NCI-H526 treated with DMSO at 0.1 percent for 48 hours (cell line): ENCODE measurements at places on chromosomes 3 and 15.

DNA sequence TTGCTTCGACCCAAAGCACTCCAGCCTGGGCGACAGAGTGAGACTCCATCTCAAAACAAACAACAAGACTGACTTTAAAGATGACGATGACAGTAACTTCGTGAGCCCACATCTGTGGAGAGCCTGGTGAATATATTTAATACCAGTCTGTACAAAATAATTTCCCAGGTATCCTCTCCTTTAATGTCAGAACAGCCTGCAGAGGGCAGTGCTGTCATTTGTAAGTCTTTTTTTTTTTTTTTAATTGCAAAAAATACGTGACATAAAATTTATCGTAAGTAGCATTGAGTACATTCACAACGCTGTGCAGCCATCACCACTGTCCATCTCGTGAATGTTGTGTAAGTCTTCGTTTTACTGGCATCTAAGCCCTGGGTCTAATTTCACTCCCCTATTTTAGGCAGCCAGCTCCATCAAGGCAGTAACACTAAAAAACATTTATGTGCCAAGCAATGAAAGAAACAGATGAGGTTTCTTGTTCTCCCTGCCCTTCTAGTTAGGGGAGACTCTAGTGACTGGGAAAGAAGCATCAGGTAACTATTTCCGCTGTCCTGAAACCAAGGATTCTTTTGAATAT lies 1.4 kb downstream of the HTD2 start:
- no peak for DNase-seq

DNA sequence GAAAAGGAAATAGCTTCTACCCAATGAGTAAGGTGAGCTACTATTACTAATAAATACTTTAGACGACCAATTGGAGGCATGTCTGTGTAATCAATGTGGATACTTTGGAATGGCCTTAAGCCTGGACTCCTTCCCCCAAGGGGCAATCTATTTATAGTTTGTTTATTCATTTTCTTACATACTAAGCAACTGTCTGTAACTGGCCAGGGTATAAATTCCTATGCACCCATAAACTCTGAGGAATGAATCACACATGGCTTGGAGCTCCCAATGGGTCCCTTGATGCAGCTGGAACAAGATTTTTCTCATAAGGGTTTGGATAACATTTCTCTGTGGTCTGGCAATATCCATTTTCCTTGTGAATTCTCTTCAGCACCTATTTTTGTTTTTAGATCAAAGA lies 506.8 kb downstream of the EDEM1 start:
- no peak for DNase-seq

DNA sequence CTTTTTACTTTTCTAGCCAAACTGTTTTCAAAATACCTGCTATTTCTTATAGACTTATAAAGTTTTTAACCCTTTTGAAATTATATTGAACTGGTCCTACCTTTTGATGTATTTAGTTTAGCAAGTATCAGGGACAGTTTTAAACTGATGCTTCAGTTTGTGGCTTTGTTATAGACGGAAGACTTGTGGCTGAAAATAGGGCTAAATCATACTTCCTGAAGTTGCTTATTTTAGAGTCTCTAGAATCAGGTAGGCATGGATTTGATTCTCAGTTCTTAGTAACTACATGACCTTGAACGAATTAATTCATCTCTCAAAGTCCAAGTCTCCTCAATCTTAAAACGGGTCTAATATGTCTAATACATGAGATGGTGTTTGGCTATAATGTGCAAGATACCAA lies 322.8 kb downstream of the RAP2B start:
- DNase-seq: no peak

DNA sequence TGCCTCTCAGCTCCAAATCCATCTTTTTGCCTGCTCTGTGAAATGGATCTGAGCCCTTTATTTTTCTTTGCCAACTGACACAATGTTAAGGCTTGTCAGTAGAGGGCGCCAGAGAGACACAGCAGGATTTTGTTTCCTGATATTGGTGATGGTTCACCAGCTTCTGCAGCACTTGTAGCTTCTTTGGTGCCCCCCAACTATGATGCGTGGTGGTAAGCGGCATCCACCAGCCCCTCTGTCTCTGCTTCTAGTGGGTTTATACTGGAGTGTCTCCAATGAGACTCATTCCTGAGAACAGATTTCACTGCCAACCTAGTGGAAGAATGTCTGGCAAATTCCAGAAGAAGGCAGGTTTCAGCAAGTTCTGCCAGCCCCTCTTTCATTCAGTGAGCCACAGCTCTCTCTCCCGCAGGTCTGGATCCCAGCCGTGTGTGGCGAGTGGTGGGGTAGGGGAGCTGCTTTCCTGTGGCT lies 471.9 kb upstream of the FRG2C start:
- DNase-seq: no peak

DNA sequence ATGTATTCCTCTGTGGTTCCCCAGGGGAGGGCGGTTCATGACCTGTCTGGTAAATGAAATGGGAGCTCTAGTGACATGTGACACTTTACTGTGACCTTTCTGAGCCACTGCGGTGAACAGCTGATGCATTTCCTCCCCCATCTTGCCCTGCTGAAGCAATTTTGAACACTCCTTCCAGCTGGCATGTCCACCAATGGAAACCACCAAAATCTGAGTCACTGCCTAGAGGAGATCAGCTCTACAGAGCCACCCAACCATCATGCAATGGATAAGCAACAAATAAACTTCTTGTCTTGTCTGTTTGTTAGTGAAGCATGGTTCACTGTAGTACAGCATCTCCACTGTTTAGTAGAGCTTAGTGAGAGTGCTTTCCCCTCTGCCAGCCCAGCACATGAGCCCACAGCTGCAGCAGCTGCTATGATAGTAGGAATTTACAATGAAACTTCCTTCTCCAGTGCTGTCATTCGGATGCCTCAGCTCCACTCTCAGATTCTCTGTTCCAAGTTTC lies 479.4 kb downstream of the NTRK3 start:
- DNase-seq: no peak

DNA sequence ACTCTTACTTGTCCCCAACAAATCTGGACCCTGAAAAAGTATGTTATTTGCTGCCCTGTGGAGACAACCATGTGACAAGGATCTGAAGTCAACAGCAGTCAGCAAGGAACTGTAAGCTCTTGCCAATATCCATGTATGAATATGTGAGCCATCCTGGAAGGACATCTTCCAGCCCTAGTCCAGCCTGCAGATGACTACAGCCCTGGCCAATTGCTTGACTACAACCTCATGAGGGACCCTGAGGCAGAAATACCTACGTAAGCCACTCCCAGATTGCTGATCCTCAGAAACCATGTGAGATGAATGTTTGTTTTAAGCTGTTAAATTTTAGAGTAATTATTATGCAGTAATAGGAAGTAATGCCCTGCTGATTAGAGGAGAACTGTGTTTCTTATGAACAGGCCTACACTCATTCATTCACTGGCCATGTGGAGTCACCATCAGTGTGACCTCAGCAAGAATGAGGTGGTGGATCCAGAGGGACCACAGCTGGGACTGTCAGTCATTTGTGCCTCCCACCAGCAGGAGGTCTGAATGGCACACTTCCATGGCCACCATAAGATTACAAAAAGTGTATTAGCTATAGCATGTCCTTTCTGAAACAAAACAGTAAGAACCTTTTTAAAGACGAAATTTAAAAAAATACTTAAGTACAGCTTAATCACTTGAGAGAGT lies 92.6 kb downstream of the TFDP2 start:
- DNase-seq: no peak

DNA sequence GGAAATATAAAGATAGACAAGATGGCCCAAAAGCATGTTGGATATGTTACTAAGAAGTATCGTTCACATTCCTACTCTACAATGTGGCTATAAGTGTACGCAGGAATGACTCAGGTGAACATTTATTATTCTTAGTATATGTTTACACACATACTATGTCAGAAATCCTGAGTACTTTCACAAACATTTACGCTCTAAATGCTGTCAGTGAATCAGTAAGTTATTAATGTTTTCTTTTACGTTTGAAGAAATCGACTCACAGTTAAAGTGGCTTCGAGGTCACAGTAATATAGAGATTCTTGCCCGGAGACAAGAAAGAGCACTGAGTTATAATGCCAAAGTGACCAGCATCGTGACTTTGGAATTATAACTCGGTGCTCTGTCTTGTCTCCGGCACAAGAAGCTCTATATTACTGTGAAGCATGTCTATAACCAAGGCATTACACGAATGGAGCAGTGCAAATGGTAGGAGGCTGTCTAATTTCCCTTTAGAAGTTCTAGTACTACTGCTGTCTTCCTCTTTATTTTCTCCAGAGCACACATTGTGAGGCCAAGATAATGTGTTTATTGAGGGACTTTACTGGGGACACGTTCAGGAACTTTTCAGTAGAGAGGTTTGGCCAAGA lies 61.8 kb upstream of the P3H2 start:
- no peak for DNase-seq

GRCh38 chr3:66553441-66554113 lies 52.8 kb upstream of the LRIG1 start:
- no peak for DNase-seq

DNA sequence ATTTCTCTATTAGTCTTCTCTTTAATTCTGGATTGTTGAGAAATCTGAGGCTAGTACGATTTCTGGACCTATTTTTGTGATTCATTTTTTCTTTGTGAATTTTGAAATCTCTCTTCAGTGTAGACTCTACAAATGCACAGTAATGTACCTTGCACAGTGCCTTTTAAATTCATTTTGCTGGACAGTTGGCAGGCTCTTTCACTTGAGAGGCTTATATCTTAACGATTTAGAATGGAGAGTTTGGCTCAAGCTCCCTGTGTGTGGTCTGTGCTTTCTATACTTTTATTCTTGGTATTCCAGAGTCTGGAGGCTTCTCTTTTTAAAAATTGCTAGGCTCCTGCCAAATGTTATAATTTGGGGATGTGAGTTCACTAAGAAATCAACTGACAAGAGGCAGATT lies 8.8 kb downstream of the CRYBG3 start:
- DNase-seq: no peak

GRCh38 chr3:25697553-25697952 lies 32.8 kb upstream of the TOP2B start:
- no peak for DNase-seq

DNA sequence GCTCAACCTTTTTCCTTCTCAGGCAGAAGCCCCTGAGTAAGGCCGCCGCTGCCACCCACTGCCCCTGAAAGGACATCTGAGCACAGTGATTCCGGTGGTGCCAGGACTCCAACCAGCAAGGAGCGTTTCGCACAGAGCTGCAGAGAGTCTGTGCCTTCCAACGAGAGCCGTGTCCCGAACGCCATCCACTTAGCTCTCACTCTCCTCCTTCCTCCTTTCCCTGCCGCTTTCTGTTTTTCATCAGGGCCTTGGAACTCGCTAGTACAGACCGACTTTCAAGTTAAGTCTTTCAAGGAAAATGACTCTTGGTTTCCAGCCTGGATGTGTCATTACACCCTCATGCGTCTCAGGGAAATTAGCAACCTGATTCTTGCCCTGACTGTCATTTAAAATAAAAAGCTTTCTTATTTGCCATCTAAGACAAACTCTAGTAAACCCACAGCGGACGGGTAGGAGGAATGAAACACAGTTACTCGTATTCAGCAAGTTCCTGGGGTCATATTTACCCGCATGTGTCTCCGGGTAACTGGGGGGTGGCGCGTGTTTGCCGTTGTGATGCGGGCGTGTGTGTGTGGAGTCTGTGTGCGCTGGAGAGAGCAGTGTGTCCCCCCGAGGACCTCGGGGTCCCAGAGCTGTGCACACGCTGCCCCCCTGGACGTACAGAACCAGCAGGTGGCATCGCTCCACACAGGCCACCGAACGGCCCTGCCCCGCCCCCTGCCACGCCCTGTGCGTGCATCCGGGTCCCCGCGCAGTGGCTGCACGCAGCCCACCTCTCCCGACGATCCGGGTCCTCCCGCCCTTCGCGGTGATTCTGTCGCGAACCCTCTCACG lies 30.4 kb upstream of the ALDH1A3 start:
- DNase-seq: peak; percentile 14

DNA sequence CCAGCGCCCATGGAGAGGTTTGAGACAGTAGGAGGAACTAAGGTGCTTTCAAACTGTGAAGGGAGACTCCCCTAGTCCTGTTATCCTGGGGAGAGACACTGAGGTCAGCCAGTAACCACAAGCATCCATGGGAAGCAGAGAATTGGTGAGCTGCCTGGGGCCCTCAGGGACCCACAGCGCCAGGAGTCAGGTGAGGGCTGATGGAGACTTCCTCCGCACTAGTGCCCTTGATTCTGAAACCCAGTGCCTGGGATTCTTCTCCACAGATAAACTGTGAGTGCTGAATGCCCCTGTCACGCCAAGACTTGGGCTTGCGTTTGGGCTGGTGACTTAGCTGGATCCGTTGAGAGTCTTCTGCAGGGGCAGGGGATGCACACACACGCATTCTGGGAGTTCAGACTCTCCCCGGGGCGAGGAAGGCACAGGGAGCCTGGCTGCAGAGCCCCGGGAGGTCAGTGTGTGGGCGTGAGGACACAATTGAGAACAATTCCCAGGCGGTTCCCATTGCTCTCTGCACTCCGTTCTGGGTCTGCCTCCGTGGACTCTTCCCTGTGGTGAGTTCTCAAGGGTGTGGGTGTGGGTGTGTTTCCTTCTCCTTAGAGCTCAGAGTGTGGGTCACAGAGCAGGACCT lies 37.9 kb upstream of the SLCO2A1 start:
- DNase-seq: no peak

DNA sequence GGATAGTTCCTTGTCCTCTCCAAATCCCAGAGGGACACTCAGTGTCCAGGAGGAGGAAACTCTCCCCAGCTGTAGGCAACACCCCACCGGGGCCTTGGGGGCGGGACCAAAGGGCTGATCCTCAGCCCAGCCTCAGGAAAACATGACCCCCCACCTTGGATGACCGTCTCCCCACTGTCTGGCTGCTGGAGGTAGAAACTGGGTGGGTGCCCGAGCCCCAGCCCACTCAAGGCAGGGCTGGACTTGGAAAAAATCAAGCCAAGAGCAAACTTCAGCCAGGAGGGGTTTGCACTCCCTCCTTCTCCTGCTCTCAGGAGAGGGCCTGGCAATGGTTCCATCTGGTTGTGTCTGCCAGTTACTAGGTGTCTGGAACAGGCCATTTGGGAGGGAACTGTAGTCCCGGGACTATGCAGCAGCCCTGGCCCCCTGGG lies 3.6 kb upstream of the RASL12 start:
- no peak for DNase-seq

GRCh38 chr3:7275396-7275795 lies 414.5 kb downstream of the GRM7 start:
- DNase-seq: no peak

GRCh38 chr3:51799879-51800749 lies 21.1 kb upstream of the IQCF6 start:
- peak; percentile 9 for DNase-seq
